Progenitor cell of endocrine pancreas (in vitro differentiated cells): ENCODE measurements at places on chromosomes 12 and 14. TPM values are rescaled to one million over a fixed set of nuclear protein-coding genes. Genes with fewer than 3 reads are reported as not detected.

DNA sequence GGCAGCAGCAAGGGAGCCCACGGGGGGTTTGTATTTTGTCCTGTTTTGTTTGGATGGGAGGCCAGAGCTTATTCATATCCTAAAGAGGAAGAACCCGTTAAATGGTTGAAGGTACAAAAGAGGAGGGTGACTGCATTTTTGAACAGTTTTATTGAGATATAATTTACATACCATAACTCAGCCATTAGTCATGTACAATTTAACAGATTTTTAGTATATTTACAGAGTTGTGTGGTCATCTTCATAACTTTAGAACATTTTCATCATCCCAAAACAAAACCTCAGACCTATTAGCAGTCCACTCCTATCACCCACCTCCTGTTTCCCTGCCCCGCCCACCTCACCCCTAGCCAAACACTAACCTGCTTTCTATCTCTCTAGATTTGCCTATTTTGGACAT lies 12.6 kb downstream of the NRDE2 start:
- no peak overlapping the region for H3K4me3 ChIP-seq
- H3K27me3 ChIP-seq = no peaks in the 10 kb centered on the region
- H3K36me3 ChIP-seq = peaks cover 28% of the 10 kb centered on the region
- H3K4me1 ChIP-seq = peaks cover 14% of the 10 kb centered on the region
- H3K27ac ChIP-seq = no peak overlapping the region
- DNase-seq = no peak

GRCh38 chr14:101120641-101121507 lies 217.4 kb upstream of the RTL1 start:
- peaks cover 34% of the 10 kb centered on the region for H3K27me3 ChIP-seq
- no peaks in the 10 kb centered on the region for H3K36me3 ChIP-seq
- H3K27ac ChIP-seq = no peak overlapping the region
- H3K4me3 ChIP-seq = no peak overlapping the region
- no peak for DNase-seq

GRCh38 chr12:124441443-124442194 lies 125.8 kb downstream of the NCOR2 start:
- H3K4me1 ChIP-seq = peaks cover 4% of the 10 kb centered on the region
- H3K27ac ChIP-seq = no peak overlapping the region
- no peak for DNase-seq
- H3K27me3 ChIP-seq = no peaks in the 10 kb centered on the region
- H3K36me3 ChIP-seq = peaks cover 16% of the 10 kb centered on the region
- no peak overlapping the region for H3K4me3 ChIP-seq

DNA sequence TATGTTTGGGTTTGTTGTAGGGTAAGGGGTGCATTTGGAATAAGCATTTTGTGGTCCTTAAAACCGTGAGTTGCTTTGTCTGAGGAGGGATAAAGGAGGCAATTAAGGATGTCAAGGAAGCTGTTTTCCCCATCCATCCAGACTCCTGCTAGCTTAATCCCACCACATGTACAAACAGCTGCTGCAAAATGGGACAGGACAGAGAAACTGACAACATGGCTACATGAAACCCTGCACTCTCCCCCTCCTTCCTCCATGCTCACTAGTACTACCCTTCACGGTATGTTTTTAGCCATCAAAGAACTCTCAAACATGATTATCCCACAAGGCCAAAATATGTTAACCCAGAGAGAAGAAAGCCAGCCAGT lies 20.6 kb downstream of the ST8SIA1 start:
- H3K36me3 ChIP-seq = no peaks in the 10 kb centered on the region
- H3K27me3 ChIP-seq = no peaks in the 10 kb centered on the region
- peaks cover 9% of the 10 kb centered on the region for H3K4me1 ChIP-seq
- no peak overlapping the region for H3K4me3 ChIP-seq

SMIM41 gene
- total RNA-seq = not detected in 2 replicates
